ENCODE measurements at places on chromosomes 7 and 10. TPM values are rescaled to one million over a fixed set of nuclear protein-coding genes. Genes with fewer than 3 reads are reported as not detected.

AKR1D1 gene
- not detected for total RNA-seq

GALNT17 gene
- total RNA-seq, result 8.9 TPM

FOXI2 gene
- not detected for total RNA-seq

BZW2 gene
- 50.8 TPM for total RNA-seq

HSPA12A gene
- 9.9 TPM for total RNA-seq

LOXL4 gene
- total RNA-seq, result 5.4 TPM

NPC1L1 gene
- total RNA-seq, result 0.06 TPM

C10orf53 gene
- not detected for total RNA-seq

OR6B1 gene
- total RNA-seq, result not detected

KLF14 gene
- total RNA-seq, result 0.29 TPM

SEMA3C gene
- total RNA-seq, result 63.1 TPM

IQUB gene
- total RNA-seq, result 1.3 TPM

ZNF273 gene
- 5.8 TPM for total RNA-seq

HOXA10 gene
- total RNA-seq, result 0.42 TPM

TMEM270 gene
- not detected for total RNA-seq

POP7 gene
- 22.4 TPM for total RNA-seq

MASTL gene
- total RNA-seq, result 10.3 TPM

TLX1 gene
- total RNA-seq, result not detected

TMUB1 gene
- 39.6 TPM for total RNA-seq

CALHM2 gene
- total RNA-seq, result 29.4 TPM

PAX4 gene
- not detected for total RNA-seq

CALML3 gene
- total RNA-seq, result not detected

CCL26 gene
- not detected for total RNA-seq

PNLIP gene
- total RNA-seq, result not detected

ZFYVE27 gene
- total RNA-seq, result 20.6 TPM

GRM3 gene
- total RNA-seq, result not detected

PLAC9 gene
- 53.8 TPM for total RNA-seq

TEX47 gene
- not detected for total RNA-seq

UPK3B gene
- 15.9 TPM for total RNA-seq

C7orf57 gene
- not detected for total RNA-seq

SRI gene
- 124 TPM for total RNA-seq

RAB19 gene
- total RNA-seq, result 1.6 TPM
